GM23338 (cell line): ENCODE measurements at places on chromosomes 3 and 15.

- DNase-seq, result peak; percentile 31
Observed at GRCh38 chr3:107241217-107241616, 136.0 kb upstream of the CCDC54 start.

DNA sequence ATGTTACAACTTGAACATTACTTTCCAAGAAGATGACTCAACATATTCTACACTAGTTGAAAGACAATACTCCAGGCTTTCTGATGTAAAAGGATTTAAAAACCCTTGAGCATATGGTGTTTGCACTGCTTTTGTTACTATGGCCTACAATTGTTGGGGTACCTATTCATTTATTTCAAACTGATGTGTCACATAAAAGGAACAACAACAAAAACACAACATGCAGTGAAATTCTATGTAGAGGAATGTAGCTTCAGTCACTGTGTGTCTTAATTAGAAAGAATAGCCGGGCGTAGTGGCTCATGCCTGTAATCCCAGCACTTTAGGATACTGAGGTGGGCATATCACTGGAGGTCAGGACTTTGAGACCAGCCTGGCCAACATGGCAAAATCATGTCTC is 1.6 kb downstream of the SPATA16 start:
- DNase-seq, result no peak

DNA sequence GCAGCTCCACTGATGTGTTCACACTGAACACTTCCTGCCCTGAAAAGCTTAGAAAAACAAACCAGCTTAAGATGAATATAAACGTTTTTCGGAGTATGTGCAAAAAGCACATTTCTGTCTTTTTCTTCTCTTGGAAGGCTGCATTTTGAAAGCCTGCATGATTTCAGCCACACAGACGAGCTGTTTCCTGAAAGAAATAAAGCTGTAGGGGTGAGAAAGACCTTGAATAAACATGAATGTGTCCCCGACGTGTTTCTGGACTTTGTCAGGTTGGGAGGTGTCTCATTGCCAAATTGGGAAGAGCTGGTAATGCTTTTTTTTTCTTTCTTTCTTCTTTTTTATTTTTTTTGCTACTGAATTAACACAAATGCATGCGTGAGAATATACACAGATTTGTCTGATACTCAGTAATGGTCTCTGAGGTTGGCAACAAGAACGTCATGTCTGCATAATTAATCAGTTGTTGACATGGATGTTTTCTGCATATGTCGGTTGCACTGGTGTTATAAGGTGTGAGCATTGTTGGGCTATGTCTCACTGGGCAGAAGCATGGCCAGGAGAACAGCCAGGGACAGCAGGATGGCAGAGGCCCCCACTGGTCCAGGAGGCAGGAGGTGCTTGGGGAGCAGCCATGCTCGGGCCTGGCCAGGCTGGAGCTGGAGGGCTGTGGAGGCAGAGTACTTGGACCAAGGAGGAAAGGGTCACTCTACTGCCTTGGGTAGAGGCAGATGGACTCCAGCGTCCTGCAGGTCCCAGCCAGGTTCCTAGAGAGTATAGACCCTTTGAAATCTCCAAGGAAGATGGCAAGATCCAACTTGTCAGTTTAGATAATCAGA is 39.0 kb downstream of the ADAMTSL3 start:
- peak; percentile 6 for DNase-seq

DNA sequence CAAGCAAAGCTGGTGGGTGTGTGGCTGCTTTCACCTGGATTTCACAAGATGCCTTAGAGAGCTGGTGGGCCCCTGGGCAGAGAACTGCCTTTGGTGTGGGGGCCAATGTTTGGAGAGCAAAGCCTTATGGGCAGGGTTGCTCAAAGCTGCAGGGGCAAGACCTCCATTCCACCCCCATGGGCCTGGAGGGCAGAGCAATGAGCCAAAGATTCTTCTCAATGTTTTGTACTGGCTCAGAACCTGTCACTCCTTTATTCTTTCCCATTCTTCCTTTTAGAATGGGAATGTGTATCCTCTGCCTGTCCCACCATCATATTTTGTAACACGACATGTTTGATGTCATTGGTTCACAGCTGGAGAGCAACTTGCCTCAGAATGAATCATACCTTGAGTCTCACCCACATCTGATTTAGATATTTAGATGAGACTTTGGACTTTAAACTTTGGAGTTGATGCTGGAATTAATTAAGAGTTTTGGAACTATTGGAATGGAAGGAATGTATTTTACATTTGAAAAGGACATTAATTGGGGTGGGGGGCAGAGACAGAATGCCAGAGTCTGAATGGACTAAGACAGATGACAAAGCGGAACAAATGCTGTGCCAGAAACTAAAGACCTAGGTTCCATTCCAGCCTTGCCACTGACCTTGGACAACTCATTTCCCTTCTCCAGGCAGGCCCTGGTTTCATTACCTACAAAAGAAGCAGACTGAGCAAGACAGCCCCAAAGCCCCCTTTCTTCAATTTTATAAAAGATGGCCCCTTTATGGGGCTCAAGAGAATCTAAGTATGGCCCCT is 72.9 kb downstream of the DAPK2 start:
- DNase-seq, result no peak

DNA sequence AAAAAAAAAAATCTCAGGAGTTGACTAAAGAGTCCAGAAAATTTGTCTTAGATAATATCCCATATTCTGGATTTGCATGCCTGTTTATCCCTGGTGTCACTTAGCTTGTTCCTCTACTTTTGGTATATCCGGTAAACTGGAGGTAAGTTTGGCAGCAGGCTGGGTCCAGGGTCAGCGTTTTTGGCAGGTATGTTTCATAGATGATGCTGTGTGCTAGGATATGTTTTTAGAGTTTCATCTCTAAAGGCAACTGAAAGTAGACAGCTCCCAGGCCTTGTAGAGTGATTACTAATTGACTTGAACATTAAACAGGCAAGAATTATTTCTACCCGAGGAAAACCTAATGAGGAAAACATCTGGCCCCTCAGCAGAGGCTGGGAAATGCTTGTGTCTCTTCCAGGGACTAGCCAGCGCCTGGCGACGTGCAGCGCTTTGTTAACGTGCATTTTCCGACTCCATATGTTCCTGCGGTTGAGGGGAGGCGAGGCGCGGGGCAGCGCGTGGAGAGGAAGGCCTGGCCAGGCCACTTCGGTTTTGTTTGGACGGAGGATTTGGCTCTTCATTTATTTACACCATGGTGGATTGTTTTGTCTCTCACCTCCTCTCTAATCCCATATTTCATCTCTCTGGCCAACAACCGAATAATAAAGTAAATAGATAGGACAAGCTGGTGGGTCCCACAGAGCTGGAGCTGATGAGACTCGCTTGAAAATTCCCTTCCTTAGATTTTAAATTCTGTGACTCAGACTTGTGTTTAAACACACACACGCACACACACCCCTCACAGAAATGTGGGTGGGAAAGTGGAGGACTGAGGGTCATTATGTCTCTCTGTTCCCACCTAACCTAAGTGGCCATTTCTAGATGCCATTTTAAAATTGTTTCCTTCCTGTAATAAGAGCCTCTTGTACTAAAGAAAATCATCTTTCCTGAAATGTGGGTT is 65.3 kb downstream of the ASB7 start:
- DNase-seq, result no peak

GRCh38 chr15:50190166-50190570 is 8.2 kb downstream of the SLC27A2 start:
- no peak for DNase-seq

DNA sequence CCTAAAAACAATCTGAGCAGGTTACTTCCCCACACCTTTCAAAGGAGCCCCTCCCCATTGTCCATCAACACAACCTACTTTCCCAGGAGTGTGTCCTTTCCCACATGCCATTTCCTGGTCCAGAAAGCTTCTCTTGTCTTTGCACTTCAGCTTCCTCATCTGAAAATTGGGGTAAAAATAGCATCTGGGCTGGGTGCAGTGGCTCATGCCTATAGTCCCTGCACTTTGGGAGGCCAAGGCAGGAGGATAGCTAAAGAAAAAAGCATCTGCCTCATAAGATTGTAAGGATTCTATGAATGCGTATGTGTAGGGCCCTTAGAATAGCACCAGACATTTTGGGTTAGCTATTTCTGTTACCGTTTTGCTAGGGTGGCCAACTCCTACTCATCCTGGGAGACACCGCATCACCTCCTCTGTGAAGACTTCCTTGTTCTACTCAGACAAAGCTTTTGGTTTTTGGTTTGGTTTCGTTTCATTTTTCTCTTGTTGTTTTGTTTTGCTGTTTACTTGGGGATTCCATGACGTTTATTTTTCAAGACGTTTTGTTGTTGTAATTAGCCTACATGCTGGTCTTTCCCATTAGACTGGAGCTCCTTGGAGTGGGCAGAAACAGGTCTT is 224.4 kb upstream of the TLE3 start:
- DNase-seq, result no peak

- DNase-seq, result no peak
Observed at GRCh38 chr15:59879506-59880265, 124.4 kb upstream of the FOXB1 start.

DNA sequence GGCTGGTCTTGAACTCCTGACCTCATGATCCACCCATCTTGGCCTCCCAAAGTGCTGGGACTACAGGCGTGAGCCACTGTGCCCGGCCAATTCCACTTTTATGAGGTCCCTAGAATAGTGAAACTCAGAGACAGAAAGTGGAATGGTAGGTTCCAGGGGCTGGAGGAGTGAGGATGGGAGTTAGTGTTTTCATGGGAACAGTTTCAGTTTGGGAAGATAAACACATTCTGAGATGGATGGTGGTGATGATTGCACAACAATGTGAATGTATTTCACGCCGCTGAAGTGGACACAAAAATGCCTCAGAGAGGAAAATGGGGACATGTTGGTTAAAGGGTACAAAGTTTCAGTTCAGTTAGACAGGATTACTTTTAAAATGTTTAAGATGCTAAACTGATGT is 22.5 kb upstream of the HDAC11 start:
- no peak for DNase-seq
